ENCODE measurements at places on chromosomes 5 and 9.

- DNase-seq = peak; percentile 52
These were observed 21.5 kb upstream of the ARHGAP26 start for GRCh38 chr5:142748568-142749249.

GRCh38 chr9:33459115-33459514, 11.7 kb upstream of the AQP3 start:
- no peak for DNase-seq

DNA sequence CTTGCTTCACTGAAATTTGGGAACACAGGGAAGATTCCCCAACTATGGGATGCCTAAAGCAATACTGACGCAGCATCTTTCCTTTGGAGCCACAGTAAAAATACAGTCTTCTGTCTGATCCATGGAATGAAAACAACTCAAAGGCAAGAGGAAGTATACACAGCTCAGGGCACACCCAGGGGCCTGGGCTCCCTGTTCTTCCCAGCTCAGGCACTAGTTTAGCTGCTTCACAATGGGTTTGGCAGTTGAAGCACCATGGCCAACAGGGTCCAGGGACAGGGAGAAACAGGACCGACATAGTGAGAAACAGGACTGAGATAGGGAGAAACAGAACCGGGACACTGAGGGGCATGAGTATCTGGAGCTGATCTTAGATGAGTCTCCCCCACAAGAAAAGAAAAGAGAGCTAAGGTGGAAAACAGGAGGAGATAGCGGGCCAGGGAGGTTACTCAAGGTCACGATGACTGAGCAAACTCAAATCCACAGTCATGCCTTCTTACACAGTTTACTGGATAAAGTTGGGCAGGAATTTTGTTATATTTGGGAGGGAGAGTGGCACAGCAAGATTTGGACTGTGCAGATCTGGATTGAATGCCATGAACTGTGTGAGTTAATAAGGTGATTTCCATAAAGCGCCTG, 198.8 kb downstream of the SMARCA2 start:
- no peak for DNase-seq

DNA sequence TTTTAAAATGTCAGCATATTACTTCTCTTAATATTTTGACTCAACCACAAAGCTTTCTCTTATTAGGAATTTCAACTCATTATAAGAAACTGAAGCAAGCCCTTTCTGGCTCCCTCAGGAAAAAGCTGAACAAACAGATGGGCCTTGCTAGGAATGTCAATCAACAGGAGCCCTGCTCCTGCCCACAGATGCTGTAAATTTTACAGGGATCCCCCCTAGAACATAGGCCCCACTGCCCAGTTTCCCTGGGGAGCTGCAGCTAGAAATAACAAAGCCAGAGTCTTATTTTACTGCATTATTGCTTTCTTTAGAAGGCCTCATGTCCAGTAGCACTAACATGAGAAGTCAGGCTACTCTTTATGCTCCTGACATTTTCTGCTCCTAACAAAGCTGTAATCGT, 103.8 kb downstream of the PCSK1 start:
- DNase-seq = no peak

- peak; percentile 20 for DNase-seq
These were observed 40.1 kb downstream of the DCAF10 start for GRCh38 chr9:37840560-37841194.

DNA sequence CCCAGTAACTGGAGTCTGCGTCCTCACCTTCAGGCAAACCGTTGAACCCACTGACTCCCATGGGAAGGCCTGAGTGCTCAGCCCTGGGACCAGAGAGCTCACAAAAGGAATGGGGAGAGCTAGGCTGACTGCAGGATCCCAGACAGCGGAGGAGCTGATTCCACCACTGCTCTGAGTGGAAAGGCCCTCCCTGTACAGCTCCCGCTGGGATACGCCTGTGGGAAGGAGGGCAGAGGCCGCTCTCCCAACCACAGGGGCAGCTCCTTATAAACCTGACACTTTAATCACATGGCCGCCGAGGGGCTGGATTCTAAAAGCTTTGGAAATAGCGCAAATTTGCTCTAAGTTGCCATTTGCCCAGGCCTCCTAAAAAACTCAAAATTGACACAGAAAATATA, 37.1 kb downstream of the DBH start:
- DNase-seq = no peak

GRCh38 chr5:140113180-140113698, 670 bp upstream of the PURA start:
- DNase-seq = peak; percentile 23

GRCh38 chr5:123285122-123286023, 137.8 kb downstream of the CEP120 start:
- no peak for DNase-seq

GRCh38 chr5:22787807-22788206, 65.3 kb downstream of the CDH12 start:
- DNase-seq = no peak

GRCh38 chr9:101354143-101354764, 30.6 kb downstream of the BAAT start:
- no peak for DNase-seq

DNA sequence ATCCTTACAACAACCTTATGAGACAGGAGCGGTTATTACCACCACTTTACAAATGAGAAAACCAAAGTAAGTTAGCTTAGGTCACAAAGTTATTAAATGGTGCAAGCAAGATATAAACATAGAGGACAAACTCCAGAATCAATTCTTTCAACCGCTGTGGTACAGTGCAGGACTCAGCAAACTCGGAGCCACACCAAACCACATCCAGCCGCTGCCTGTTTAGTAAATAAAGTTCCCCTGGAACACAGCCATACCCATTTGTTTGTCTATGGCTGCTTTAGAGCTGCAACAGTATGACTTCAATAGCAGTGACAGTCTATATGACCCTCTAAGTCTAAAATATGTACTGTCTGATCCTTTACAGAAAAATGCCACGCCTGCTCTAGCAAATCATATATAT, 1567.2 kb upstream of the WWC1 start:
- no peak for DNase-seq

- DNase-seq = peak; percentile 63
These were observed 58.5 kb downstream of the CNTRL start for GRCh38 chr9:121133104-121133816.

DNA sequence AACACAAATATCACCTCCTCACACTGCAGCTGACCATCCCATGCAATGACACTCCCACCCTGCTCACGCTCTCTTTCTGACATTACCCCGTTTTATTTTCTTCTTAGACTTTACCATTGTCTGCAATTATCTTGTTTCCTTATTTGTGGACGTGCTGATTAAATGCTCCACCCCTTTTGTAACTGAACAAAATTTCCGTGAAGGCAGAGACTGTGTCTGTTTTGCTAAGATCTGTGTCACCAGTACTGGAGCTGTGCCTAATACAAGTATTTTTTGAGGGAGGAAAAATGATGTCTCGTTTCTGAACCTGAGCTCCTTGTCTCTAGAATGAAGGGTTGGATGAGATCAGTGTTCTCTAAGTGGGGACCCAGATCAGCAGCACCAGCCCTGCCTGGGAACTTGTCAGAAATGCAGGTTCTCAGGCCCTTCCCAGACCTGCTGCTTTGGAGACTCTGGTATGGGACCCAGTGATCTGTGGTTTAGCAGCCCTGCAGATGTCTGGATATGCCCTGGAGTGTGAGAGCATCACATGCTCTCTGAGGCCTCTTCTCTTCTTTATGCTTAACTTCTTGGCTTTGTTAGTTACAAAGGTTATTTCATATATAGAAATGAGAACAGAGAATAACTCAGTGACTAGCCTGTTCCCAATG, 181.7 kb upstream of the GAS1 start:
- DNase-seq = no peak

GRCh38 chr5:76500633-76501393, 97.7 kb downstream of the IQGAP2 start:
- no peak for DNase-seq

DNA sequence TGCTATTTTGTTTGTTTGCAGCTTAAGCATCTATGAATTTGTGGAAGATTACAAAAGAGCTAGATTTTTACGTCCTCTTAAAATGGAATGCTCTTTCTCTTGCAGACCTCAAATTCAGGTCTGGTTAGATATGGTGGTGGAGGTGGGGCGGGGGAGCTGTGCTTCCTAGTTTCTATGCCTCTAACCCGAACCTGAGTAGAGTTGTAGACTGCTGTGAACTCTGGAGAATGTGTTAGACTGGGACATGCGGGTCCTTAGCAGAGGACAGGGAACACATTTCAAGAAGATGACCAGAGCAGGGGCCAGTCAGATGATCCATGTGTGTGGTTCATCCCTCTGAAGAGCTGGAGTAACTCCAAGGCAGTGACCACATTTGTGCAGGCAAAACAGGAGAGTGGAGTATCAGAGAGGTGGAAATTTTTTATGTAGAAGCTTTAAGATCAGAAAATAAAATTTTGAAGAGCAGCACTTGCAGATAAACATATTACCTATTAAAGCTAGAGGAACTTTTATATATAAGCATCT, 154.9 kb downstream of the FAM174A start:
- no peak for DNase-seq

DNA sequence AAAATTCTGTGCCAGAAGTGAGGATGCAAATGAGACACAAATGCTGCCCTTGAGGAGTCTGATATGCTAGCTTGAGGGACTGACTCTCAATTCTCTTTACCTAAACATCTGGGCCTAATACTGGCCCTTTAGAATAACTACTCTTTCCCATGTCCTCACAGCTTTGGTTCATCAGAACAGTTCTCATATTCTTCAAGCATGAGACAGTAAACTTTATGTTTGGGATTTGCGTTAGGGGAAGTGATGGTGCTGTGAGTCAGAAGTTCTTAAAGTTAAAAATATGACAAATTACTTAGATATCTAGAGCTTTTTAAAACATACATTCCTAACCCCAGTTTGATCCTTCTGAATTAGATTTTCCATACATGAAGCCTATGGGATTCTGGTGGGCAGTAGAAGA, 665.0 kb upstream of the RGMB start:
- no peak for DNase-seq

DNA sequence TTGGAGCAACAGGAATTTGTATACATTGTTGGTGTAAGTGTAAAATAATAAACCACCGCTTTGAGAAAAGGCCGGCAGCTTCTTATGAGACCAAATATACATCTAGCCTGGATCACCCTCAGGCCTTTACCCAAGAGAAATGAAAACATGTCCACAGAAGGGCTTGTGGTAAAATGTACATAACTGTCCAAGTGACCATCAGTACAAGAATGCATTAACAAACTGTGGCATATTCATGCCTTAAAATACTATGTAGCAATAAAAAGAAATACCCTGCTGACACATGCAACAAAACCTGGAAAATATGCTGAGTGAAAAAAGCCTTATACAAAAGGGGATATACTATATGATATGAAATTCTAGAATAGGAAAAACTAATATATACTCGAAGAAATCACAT, 311.9 kb upstream of the TRPC7 start:
- DNase-seq = no peak

- DNase-seq = no peak
These were observed 12.9 kb downstream of the PLPP1 start for GRCh38 chr5:55521881-55522280.

GRCh38 chr9:92438900-92439526, 14.7 kb upstream of the OMD start:
- DNase-seq = no peak

DNA sequence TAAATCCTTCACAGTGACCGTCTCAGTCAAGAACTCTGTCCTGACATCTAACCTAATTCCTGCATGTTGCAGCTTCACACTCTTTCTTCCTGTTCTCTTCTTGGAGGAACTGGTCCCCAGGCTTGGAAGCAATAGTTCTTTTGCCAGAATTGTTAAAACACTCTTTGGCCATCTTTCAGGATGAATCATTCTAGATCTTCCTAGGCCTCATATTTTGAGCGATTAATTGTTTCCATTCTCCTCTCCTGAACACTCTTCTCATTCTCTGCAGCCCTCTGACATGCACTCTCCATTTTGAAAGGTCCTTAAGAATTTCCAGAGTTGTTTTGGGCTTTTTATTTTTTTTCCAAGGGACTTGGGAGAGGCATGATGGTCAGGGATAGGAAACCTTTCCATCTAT, 85.8 kb downstream of the FAM114A2 start:
- DNase-seq = no peak

- no peak for DNase-seq
These were observed 13.4 kb downstream of the OLFM1 start for GRCh38 chr9:135100725-135101410.

GRCh38 chr5:160635046-160635445, 213.4 kb downstream of the PTTG1 start:
- DNase-seq = no peak

DNA sequence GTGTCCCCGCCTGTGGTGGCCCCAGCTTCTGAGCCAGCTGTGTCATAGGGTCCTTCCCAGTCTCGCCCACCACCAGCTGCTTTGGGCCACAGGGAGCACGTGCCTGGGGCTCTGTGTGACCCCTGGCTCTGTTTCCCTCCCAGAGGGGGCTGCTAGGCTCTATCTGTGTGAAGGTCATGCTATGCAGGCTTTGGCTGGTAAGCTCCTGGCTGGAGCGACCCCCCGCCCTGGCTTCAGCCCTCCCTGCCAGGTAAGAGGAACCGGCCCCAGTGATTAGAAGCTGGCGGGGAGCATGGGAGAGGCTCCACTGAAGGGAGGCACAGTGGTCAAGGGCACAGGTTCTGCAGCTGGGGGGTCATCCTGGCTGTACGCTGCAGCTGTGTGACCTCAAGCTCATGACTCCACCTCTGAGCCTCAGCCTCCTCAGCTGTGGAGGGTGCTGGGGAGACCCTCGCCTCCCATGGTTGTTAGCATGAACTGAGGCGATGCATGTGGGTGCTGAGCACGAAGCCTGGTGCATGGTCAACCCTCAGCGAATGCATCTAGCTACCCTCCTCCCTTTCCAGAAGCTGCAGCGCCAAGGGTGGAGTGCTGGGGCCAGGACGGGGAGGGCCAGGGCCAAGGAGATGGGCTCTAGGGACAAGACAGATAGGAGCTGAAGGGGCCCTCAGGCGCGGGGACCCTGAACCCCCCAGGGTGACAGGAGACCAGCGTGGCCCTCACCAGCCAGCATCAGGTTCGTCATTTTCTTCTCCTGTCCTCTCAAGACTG, 163.8 kb upstream of the MVB12B start:
- no peak for DNase-seq

DNA sequence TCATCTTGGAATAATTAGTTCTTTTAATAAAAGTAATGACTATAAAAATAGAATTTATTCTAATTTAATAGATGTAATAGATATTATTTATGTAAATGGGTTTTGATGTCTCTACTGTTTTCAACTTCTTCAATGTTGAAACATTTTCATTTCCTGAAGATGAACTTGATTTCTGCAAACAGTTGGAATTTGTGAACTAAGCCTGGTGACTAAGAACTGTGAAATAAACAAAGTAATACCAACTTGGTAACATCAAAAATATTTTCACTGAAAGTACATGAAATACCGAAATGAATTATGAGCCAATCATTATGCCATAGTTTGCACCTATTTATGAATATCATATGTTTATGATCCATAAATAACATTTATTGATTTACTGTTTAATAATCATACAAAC, 143.8 kb upstream of the FGF10 start:
- DNase-seq = no peak

Data from activated naive CD4-positive, alpha-beta T cell treated with Interleukin-2 at 50 U/mL for 16 hours (primary cell).